ENCODE measurements at places on chromosomes 7 and 10.

DNA sequence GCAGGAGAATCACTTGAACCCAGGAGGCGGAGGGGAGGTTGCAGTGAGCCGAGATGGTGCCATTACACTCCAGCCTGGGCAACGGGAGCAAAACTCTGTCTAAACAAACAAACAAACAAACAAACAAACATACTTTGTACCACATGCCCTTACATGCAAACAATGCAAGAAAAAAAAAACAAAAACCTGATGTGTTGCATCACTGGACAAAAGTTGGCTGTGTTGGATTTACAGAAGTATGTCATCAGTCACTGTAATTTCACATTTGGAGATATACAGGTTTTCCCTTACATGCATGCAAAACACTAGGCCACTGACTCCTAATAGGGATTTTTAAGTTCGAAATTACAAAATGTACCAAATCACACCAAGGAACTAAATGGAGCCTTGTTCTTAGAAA lies 138.5 kb downstream of the SRPK2 start:
- no peak for DNase-seq

- no peak for DNase-seq
Measured at GRCh38 chr10:88439932-88440331, 143.2 kb downstream of the RNLS start.

DNA sequence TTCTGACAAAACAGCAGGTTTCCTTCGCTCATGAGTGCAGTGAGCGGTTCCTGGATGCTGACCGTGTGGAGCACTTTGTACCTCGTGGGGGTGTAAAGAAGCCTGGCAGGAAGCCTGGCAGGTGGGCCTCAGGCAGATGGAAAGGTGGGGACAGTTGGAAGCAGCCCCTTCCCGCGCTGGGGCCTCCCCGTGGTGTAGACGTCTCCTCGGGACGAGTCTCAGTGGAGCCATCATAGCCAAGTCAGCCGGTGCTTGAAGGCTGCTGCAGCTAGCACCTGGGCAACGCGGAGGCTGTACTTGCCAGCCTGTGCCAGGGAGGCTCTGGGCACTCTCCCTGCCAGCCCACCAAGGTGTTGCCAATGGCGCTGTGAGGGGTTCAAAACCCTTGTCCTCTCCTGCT lies 154.5 kb downstream of the WDR37 start:
- no peak for DNase-seq

- no peak for DNase-seq
Measured at GRCh38 chr10:113356794-113357680, 195.8 kb upstream of the HABP2 start.

GRCh38 chr10:7218968-7219367 lies 191.9 kb downstream of the SFMBT2 start:
- no peak for DNase-seq

DNA sequence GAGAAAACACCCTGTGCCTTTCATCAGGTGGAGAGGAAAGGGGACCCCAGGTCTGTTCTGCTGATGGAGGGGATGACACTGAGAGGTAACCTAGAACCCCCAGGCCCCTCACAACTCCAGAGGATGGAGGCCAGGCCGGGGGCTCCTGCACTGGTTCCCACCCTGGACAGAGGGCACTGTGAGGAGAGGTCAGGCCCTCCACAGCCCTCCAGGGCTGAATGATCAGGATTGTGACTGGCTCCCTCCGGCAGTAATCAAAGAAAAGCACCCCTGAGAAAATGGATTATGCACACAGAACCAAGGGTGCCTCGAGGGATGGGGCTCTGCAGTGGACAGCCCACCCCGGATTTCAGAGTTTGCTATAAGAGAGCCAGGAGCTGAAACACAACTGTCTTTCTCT lies 502.8 kb downstream of the TCERG1L start:
- no peak for DNase-seq

DNA sequence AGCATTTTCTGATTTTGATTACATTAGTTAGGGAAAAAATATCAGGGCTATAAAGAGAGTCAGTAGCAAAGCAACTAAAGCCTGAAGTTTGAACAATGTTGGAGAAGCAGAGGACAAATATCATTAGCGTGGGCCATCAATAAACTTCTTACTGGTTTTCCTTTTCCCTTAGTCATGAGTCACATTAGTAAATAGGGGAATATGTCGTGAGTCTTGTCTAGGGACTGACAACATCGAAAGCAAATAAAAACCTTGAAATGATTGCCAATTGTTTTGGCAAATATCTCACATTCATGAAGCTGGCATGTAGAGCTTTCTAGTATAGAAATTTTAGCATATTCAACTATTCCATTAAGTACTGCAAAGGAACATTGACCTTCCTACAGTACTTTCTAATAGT lies 806.0 kb upstream of the SORCS1 start:
- DNase-seq: no peak

DNA sequence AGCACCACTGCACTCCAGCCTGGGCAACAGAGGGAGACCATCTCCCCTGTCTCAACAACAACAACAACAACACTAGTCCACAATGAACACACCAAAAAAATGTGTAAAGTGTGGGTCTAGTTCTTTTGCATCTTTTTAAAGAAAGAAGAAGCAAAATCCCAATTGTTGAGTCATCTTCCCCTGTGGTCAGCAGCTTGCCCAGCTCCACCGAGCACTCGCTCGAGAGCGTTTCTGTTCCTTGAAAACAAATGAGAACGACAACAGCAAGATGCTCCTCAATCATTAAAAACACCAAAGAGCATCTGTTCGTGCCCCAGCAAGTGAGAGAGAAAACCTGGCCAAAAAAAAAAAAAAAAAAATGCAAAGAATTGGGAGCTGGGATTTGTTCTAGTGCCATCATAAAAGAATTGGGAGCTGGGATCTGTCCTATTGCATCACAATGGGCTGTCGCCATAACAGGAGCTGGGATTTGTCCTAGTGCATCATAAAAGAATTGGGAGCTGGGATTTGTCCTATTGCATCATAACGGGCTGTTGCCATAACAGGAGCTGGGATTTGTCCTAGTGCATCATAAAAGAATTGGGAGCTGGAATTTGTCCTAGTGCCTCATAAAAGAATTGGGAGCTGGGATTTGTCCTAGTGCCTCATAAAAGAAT lies 118.1 kb downstream of the PTPRN2 start:
- no peak for DNase-seq

DNA sequence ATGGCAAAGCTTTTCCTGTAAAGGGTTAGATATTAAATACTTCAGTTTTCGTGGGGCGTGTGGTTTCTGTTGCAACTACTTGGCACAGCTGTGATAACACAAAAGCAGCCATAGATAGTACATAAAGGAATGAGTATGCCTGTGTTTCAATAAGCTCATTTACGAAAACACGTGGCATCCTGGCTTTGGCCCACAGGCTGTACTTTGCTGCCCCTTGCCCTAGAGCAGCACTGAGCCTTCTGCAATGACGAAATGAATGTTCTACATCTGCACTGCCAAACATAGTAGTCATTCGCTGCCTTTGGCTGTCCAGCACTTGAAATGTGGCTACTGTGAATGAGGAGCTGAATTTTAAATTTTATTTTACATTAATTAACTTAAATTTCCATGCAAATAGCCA lies 376.2 kb upstream of the TPK1 start:
- no peak for DNase-seq

- no peak for DNase-seq
Measured at GRCh38 chr10:77036993-77037734, 600.4 kb downstream of the KCNMA1 start.

DNA sequence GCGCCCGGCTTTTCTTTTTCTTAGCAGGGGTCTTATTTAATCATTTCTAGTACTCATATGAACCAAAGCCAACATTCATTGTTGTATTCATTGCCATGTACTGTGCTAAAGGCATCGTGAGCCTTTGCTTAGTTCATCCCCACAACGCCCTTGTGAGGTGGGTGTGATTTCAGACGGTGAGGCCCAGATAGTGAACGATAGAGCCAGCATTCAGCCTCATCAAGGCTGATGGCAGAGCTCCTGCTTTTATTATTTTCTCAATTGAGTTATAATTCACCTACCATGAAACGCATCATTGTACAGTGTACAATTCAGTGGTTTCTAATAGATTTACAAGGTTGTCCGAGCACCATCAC lies 50.1 kb downstream of the HK1 start:
- no peak for DNase-seq
